Kidney tubule cell (primary cell): ENCODE measurements at places on chromosomes 3 and 15.

- peak; percentile 77 for DNase-seq
Measured at GRCh38 chr15:71115567-71116351, 488 bp downstream of the THSD4 start.

- DNase-seq, result no peak
Measured at GRCh38 chr3:47577583-47578118, 1.0 kb downstream of the CSPG5 start.

GRCh38 chr3:36411587-36411986 is 31.3 kb downstream of the STAC start:
- no peak for DNase-seq

DNA sequence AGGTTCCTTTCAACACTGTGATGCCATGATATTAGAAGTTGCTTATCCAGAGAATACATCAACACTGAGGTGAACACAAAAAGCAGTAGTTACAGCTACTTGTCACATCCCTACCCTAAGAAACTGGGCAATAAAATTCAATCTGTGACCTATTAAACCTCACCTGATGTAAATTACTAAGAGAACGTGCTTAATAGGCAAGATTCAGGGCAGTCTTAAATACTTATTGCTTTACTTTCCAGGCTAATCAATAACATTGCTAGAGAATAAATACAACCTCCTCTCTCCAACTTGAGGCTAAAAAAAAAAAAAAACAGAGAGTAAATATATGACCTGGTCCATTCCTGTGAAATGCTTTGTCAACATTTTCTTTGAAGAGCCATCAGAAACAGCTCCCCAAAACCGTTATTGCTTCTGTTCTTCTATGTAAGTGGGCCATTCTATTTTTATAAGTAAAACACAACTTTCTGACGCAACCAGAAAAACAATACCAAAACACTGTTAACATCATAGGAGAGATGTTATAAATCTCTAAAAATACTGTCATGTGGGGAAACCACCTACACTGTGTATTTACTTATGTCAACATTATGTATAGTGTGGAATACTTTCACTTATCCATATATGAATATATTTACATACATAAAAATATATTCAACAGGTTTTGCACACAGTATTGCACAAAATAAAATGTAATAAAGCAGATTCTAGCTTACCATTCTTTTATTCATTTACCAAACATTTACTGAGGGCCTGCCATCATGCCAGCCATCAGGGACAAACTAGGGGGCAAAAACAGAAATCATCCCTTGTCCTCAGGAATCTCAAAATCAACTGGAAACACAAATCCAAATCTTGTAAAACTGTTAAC is 2.7 kb downstream of the NKIRAS1 start:
- peak; percentile 47 for DNase-seq

DNA sequence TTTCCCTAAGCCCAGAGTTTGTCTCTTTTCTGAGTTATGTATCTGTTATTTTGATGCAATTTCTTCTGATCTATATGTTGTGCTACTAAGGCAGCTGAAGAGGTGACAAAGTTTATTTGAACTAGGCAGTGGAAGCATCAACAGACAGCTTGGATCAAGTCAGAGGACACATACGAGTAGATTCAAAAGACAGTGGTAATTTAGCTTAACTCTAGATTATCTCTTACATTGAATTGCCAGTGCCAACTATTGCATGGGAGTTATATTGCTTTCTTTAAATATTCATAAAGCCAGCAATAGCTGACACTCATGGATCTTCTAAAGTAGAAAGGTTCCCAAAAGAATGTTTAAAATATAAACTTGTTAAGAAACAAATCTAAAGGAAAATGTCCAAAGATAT is 37.3 kb upstream of the CCDC66 start:
- DNase-seq, result no peak

- DNase-seq, result no peak
Measured at GRCh38 chr3:196236223-196236622, 19.9 kb downstream of the SLC51A start.

DNA sequence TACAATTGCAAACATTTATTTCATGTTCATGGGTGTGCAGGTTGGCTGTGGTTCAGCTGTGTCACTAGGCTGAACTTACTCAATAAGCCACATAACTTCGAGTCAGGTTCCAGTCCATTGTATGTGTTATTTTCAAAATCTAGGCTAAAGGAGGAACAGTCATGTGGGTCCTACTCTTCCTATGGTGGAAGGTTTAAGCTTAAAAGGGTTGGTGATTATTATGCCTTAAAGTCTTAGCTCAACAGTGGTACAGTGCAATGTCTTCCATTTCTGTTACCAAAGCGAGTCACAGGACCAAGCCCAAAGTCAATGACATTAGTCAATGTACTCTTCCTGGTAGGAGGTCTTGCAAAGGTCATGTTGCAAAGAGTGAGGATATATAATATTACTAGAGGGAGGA is 78.2 kb downstream of the ATG7 start:
- peak; percentile 39 for DNase-seq
